ENCODE measurements at places on chromosomes 2 and 18. TPM values are rescaled to one million over a fixed set of nuclear protein-coding genes. Genes with fewer than 3 reads are reported as not detected.

DNA sequence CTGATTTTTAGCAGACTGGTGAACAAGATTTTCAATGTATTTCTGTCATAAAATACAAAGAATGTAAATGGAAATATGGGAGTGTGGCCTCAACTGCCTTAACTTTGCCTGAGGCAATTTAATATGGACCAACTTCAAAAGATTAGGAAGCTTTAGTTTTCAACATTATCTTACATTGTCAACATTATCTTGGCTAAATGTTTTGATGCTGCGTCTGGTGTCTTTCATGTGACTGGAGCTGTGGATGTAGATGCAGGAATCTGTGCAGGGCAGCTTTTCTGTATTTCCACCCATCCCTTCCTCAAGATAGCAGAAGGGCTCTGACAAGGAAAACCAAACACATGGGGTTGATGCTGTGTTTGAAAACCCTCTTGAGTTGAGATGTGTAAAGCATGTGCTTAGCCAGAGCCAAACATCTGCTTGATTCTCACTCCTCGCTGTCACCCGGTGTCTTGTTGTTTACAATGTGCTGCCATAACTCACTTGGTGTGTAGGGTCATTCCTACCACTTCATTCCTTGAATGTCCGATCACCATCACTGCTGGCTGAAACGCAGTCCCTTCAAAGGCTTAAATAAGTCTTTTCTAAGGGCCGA, 33.0 kb downstream of the COPS8 start:
- no peak for DNase-seq

GRCh38 chr2:38959938-38960608, 70.4 kb downstream of the ARHGEF33 start:
- peak; percentile 67 for DNase-seq

DNA sequence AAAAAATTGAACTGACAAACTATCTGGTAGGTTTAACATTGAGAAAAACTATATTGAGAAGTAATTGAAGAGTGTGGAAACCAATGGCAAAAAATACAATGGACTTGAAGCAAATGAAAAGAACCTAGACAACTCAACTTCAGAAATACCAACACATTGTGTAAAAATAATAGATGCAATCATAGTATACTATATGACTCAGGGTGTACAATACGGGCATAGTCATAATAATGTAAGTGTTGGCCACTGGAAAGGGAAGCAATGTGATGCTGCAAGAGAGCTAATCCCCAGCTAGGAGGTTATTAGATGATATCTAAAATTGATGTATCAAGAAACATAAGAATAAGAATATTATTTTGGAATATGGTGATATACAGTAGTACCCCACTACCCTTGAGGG, 45.3 kb downstream of the SMAD7 start:
- DNase-seq: no peak

DNA sequence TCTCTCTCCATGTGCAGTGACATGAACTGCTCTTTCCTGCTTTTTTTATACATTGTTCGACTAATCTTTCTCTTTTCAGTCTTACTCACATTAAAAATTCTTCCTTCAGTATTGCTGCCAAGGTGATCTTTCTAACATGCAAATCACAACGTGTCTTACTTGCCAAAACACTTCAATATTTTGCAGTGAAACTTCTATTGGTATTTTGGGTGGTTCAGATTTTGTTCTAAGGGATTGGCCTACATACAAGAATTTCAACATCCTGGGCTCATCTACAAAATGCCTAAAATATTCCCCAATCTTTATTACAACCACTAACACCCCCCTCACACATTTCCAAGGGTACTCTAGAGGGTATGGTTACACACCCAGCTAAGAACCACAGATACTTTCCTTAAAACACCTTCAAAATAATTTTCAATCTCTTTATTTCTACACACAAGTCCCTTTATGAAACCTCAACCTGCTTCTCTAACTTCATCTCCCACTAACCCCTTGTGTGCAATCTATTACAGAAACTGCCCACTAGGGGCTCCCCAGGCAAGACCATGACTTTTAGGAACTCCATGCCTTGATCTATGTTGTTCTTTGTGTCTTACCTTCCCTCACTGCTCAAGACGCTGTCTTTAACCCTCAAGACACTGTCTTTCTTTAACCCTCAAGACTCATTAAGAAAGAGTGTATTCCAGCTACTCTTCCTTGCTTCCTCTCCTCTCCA, 50.9 kb downstream of the COL3A1 start:
- DNase-seq: no peak

- DNase-seq: no peak
These were observed 18.0 kb upstream of the TTN start for GRCh38 chr2:178825183-178825582.

- no peak for DNase-seq
These were observed 48.6 kb downstream of the ZDBF2 start for GRCh38 chr2:206323033-206323432.

DNA sequence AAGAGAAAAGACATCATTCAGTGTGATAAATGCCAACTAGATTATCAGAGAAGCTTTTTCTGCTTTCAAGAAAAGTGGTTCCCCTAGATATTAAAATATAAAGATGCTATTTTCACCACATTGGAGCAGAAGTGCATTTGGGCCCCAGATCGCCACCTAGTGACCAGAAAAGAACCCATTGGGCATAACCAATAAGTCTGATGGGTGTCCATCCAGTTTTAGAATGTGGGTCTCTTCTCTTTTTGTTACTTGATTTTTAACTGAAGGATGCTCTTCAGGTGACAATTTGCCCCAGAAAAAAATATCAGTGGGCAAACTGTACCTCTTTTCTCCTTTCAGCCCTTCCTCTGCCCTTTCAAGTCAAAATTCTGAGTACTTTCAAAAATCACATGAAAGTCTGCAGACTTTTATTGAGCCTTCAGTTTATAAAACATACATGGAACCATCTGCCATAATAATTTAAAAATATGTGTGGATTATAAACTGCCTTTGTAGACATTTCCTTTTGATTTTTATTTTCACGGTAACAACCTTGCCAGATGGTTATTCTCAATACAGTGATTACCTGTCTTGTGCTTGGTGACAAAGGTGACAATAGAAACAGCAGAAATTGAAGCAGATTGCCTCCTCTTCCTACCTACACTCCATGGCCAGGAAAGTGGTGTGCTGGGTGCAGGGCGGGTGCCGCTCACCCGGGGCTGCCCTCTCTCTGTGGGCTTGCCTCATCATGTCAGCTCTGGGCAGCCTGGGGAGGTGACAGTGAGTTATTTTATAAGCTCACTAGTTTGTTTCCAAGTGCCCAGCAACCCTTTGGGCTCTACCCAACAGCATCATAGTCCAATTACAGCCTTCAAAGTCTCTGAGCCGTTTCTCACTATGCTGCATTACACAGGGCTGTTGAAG, 124.5 kb downstream of the DCDC2C start:
- DNase-seq: peak; percentile 4

- no peak for DNase-seq
These were observed 154.1 kb upstream of the ZSWIM2 start for GRCh38 chr2:187003038-187003554.

- no peak for DNase-seq
These were observed 911.6 kb downstream of the TDRD15 start for GRCh38 chr2:22035361-22035830.

- DNase-seq: no peak
These were observed 460.1 kb downstream of the NR4A2 start for GRCh38 chr2:155872396-155872795.

DNA sequence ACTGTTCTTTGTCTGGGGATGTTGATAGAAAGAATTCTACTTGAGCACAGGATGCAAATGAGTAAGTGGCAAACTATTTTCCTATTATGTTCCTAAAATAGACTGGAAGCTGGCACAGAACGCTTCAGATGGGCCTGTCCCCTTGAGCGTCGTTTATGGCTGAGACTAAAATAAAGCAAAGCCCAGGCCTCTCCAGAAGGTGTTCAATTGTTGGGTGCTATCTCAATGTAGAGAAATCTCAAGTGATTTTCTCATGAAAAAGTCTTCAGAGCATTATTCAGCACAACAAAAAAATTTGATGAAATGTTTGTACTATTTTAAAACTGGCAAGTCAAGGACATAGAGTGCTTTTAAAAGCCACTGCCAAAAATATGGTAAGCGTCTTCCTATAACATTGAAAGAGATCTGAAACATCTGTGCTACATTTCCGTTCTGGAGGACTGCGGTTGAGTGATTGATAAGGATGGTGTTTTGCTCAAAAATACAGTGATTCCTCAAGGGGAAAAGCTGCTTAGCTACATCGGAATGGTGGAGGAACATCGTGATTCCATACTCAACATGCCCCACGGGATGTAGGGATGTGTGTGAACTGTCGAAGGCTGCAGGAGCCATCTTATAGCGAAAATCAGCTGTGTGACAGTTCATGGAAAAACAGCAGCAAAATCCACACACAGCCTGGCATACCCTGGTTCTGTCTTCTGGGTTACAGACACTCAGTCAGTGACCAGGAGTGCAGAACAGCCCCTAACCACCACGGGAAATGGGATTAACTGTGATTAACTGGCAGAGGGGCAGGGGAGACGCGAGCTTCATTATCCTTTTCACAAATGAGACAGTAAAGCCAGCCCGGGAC, 10.4 kb upstream of the LRRFIP1 start:
- peak; percentile 47 for DNase-seq

- DNase-seq: no peak
These were observed 47.6 kb downstream of the G6PC2 start for GRCh38 chr2:168948621-168949212.

GRCh38 chr2:96806468-96807126, 9.5 kb upstream of the CNNM3 start:
- DNase-seq: no peak

DNA sequence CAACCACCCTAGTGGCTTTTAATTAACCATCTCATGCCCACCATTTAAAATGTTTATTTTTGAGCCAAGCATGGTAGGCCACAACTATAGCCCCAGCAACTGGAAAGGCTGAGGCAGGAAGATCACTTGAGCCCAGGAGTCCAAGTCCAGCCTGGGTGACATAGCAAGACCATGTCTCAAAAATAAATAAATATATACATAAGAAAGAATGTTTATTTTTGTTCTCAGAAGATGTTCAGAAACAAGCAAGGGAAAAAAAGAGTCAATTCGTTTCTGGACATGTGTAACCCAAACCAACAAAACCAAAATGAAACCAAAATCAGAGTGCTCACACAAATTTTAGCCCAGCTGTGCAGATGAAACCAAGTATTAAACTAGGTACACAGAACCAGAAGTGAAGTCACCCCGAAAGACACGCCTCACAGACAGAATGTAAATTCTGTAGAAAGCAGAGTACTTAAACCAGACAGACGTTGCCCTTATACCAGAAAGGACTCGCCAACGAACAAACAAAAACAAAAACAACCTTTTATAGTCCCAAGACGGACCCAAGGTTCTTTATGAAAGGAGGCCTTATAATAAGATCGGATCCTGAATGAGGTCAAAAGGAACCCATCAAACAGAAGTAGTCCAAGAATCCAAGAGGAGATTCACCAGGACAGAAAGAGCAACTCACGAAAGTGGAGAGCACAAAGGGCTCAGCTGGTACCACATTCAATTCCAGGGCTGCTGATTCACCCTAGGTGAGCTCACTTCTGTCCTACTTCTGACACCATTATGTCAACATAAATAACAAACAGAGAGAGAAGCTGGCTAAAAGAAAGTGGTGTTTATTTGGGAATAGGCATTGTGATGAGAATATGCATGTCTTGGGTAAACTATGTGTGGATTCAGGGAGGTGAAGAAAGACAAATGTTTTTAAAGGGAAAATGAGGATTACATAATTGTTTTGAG, 31.8 kb upstream of the MTCL1 start:
- DNase-seq: no peak

GRCh38 chr2:43898838-43899346, 60.1 kb downstream of the ABCG8 start:
- DNase-seq: no peak

DNA sequence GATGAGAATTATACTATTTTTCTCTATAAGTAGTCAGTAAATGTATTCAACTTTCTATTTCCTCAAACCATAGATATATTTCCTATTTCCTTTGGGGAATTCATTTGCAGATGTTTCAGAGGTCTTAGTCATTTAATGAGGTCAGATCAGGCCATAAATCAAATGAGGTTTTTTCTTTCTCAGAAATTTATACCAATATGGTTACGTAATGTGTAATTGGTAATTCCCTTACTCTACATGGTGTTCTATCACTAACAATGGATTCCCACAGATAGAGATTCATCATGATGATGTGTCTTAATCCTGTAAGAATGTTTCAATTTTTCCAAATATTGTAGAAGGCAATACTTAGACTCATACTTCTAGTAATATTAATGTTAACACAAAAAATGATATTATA, 108.0 kb downstream of the DPP4 start:
- no peak for DNase-seq

DNA sequence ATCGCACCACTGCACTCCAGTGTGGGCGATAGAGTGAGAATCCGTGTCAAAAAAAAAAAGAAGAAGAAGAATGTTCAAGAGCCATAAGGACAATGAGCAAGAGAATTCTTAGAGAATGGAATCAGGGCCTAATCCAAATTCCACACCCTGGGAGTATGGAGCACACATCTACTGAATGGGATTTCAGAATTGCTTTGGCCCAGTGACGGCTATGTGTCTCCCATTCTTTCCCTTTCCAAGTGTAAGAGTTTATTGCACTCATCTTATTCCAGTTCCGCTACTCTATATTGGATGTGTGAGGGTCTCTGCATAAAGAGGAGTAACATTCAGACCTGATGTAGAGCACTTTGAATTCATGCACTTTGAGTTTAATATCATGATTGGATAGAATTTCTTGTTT, 5.9 kb upstream of the RBM43 start:
- DNase-seq: no peak

GRCh38 chr18:5632041-5632440, 88.2 kb upstream of the EPB41L3 start:
- no peak for DNase-seq

DNA sequence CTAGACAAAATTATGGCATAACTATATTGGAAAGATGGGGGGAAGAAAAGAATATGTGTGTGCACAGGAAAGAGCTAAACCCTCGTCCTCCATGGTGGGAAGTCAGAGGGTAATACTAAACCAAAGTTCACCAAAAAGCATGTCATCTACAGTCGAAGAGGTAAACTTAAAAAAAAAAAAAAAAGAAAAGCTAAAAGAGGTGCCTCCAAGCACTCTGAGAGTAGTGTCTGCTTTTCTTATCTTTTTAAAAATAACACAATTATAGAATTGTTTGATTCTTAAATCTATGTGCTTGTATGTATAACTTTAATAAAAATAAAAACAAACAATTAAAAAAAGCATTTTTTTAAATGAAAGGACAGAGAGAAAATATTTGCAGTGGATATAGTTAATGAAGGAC, 77.3 kb upstream of the MYCN start:
- DNase-seq: no peak

GRCh38 chr2:28166956-28167355, 225.7 kb upstream of the FOSL2 start:
- DNase-seq: no peak

NDUFS1 gene
- 129 TPM for polyA plus RNA-seq

ADCYAP1 gene
- polyA plus RNA-seq: not detected

STAT4 gene
- polyA plus RNA-seq: 1.3 TPM

PAX8 gene
- polyA plus RNA-seq: 1.2 TPM

VSNL1 gene
- polyA plus RNA-seq: 0.86 TPM

YES1 gene
- 23.3 TPM for polyA plus RNA-seq

RESP18 gene
- not detected for polyA plus RNA-seq

ZSWIM2 gene
- polyA plus RNA-seq: 0.10 TPM

All from AG04450 (cell line).